Activated CD4-positive, alpha-beta T cell treated with anti-CD3 and anti-CD28 coated beads for 36 hours (primary cell): ENCODE measurements at places on chromosomes 6 and 20.

DNA sequence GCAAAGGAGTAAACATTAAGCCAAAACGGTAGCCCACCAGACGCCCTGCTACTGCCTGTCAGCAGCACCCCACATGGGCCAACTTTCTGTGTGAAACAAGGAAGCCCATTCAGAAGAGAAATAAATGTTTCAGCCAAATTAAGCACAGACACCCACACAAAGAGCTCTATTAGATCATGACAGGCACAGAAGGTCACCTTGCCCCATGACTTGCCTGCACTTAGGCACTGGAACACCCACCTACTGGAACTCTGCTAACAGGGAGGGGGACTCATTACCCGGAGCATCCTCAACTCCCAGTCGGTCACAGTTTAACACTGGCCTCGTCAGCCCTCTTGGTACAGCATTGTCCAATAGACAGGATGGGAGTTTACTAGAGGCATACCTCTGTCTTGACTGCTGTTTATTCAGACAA, 31.8 kb downstream of the GFOD1 start:
- peak overlapping the region; percentile 95 for H3K27ac ChIP-seq
- peaks cover 10% of the 10 kb centered on the region for H3K36me3 ChIP-seq
- H3K27me3 ChIP-seq = no peaks in the 10 kb centered on the region
- H3K4me1 ChIP-seq = peaks cover 64% of the 10 kb centered on the region
- H3K4me3 ChIP-seq = no peak overlapping the region
- DNase-seq = peak; percentile 20

DNA sequence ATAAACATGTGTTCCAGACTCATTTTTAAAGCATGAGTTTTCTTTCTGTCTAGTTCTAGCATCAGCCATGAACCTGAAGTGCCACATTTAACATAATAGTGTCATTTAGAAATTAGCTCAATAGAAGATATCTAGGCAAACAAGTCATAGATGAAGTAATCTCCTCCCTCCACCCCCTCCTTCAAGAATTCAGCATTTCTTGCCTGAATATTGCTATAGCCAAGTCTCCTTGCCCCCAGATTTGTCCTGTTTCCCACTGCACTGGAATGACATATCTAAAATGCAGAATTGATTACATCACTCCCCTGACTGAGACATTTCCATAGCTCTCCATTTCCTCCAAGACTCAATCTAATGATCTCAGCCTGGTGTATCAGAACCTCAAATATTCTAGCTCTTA, 134.9 kb upstream of the BACH2 start:
- no peaks in the 10 kb centered on the region for H3K27me3 ChIP-seq
- H3K4me1 ChIP-seq = peaks cover 21% of the 10 kb centered on the region
- no peak for DNase-seq
- H3K36me3 ChIP-seq = peaks cover 33% of the 10 kb centered on the region
- H3K4me3 ChIP-seq = no peak overlapping the region
- H3K27ac ChIP-seq = no peak overlapping the region

- H3K36me3 ChIP-seq = no peaks in the 10 kb centered on the region
- H3K4me3 ChIP-seq = no peak overlapping the region
- no peak overlapping the region for H3K27ac ChIP-seq
- no peak for DNase-seq
- H3K4me1 ChIP-seq = peaks cover 37% of the 10 kb centered on the region
These were observed 23.9 kb downstream of the TFEB start for GRCh38 chr6:41711323-41712038.

GRCh38 chr6:25413207-25413905, 134.2 kb downstream of the CARMIL1 start:
- no peaks in the 10 kb centered on the region for H3K27me3 ChIP-seq
- no peak overlapping the region for H3K27ac ChIP-seq
- H3K36me3 ChIP-seq = no peaks in the 10 kb centered on the region
- peaks cover 23% of the 10 kb centered on the region for H3K4me1 ChIP-seq
- no peak overlapping the region for H3K4me3 ChIP-seq

- H3K27ac ChIP-seq = no peak within 1 kb of the TSS
- no peaks in the 10 kb centered on the region for H3K27me3 ChIP-seq
- H3K4me1 ChIP-seq = peaks cover 39% of the 10 kb centered on the region
- no peak for DNase-seq
- H3K4me3 ChIP-seq = no peak within 1 kb of the TSS
- H3K36me3 ChIP-seq = peaks cover 21% of the 10 kb centered on the region
These were observed at the start of gene HUS1B for GRCh38 chr6:656460-657252. HUS1B (minus strand) TSS chr6:657100; CDS start chr6:656944, 156 bp downstream.
